ENCODE measurements at places on chromosomes 5 and 9.
A peak's percentile ranks its signal among the peaks of the same experiment; 100 is the strongest.

DNA sequence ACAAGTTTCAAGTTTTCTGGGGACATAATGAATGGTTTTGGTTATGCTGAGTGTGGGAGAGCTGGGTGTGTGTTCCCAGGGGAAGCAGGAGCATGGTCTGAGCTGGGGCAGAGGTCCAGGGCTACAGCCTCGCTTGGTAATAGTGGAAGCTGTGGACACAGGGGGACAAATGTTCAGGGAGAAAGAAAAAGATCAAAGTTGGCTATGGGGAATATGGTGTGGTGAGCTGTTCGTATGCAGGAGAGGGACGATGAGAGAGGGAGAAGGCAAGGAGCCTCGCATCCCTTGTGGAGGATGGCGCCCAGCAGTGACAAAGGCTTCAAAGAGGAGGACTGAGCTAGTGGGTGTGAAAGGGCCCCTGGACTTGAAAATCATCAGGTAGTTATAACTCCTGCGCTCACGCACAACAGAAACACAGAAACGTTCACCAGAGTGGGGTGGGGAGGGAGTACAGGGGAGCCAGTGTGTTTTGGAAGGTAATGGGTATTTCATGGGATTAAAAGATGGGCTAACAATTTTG lies 77.2 kb downstream of the TENT4A start:
- DNase-seq = no peak

DNA sequence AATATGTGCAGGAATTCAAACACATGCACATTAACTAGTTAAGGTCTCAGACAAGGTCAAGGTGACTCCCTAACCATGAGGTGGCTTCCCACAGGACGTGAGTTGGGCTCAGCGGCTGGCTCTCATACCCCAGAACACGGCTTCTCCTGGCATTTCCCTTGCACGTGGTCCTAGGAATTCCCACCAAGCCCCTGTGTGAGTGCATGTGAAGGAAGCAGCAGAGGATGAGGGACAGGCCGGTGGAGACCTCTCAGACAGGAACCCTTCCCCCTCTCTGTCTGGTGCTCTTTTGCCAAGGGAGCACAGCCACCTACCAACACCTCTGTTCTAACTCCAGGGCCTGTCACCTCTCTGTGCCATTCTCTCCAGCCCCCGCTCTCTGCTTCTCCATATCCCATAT lies 271.0 kb downstream of the FSTL4 start:
- DNase-seq = no peak

DNA sequence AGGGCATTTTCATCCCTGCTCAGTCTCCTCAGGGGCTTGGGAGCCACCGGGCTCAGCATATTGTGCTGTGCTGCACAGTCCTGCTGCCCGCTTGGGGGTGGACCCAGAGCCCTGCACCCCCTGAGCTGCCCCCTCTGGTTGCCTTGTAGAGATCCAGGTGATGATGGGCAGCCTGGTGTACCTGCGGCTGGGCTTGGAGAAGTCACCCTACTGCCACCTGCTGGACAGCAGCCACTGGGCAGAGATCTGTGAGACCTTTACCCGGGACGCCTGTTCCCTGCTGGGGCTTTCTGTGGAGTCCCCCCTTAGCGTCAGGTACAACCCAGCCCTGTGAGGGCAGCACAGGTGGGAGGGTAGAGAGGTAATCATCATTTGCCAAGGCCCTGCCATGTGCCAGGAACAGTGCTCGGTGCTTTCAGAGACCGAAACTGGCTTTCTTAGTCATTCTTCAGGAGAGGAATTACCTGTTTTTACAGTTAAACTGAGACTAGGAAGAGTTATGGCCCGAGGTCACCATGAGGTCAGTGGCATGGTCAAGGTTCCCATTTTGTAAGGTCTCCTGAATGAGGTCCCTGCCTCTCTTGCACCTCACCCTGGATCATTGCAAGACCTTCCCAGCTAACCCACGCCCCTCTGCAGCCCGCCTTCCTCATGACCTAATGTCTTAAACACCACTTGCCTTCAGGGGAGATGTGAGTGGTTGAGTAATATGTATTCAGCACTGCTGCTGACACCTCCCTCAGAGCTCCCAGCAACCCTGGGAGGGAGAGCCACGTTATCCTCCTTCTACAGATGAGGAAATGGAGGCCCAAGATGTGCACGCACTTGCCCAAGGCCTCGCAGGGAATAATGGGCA lies 7.5 kb downstream of the NHP2 start:
- DNase-seq = peak; percentile 55

- no peak for DNase-seq
These were observed 60.7 kb downstream of the PRUNE2 start for GRCh38 chr9:76845254-76845653.

GRCh38 chr9:34259315-34259714 lies 69.8 kb downstream of the KIF24 start:
- no peak for DNase-seq

- no peak for DNase-seq
These were observed 4.7 kb downstream of the PAX5 start for GRCh38 chr9:37029304-37029775.

- peak; percentile 83 for DNase-seq
These were observed 86.5 kb upstream of the ANKRD55 start for GRCh38 chr5:56319526-56320181.

- no peak for DNase-seq
These were observed 329.9 kb upstream of the ISL1 start for GRCh38 chr5:51053361-51053760.

GRCh38 chr5:103347716-103348423 lies 89.3 kb downstream of the MACIR start:
- peak; percentile 33 for DNase-seq

DNA sequence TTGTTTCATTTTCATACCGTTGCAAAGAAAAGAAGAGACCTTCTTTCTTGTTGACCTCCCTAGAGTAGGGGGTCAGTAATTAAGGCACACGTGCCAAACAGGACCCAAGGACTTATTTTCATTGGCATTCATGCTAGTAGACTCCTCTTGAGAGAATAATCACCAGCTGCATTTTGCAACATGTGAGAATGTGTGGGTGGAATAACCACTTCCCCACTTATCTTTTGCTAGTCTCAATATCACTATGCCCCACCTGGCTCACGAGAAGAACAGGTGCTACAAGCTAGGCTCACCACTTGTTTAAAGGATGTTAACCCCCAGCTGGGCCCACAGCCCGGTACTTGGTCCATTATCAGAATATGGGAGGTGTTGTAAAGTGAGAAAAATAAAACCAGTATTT lies 460.7 kb upstream of the MEF2C start:
- no peak for DNase-seq

All from EH (cell line).